Stimulated activated CD4-positive, alpha-beta T cell treated with anti-CD3 and anti-CD28 coated beads, Interleukin-2, amount 100 ng/mL, for 24 hours (primary cell): ENCODE measurements at places on chromosomes 5 and 9.
A peak's percentile ranks its signal among the peaks of the same experiment; 100 is the strongest.

- DNase-seq, result peak; percentile 20
Measured at GRCh38 chr5:66864240-66864884, 268.2 kb downstream of the MAST4 start.

GRCh38 chr5:153573326-153574033 lies 83.0 kb downstream of the GRIA1 start:
- no peak for DNase-seq

DNA sequence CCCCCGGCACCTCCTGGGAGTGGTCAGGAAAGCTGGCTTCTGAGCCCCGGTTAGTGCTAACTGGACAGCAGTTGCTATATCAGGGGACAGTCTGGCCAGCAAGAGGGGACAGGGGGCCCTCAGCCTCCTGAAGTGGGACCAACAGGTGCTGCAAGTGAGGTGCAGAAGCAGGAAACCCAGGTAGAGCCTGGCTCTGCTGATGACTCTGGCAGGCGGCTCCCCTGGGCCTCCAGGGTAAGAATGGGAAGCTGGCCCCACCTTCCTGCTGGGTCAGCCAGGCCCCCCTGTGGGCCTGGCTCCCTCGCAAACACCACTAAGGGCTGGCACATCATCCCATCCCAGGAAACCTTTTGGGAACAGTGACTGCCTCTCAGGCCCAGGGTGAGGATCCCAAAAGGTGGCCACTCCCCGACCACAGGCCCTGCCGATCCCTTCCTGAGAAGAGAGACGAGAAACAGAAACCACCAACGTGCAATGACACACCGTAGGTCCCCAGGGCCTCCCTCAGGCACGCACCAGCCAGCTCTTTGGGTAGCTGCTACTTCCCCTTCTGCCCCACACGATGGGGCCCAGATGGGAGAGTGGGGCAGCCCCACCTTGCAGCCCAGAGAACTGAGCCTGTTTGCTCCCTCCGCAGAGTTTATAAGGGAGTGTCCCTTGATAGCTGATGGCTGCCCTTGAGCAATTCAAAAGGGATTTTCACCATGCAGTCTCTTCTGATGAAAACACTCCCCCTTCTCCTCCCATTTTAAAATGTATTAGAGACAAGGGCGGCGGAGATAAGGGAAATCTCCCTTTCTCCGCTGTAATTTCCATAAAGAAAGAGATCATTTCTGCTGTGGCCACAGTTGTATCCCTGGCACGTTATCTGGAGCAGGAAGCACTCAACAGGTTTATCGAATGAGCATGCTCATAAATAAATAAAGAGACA lies 76.8 kb downstream of the STK10 start:
- peak; percentile 86 for DNase-seq

- DNase-seq, result peak; percentile 12
Measured at GRCh38 chr5:607541-608428, 4.4 kb upstream of the CEP72 start.

DNA sequence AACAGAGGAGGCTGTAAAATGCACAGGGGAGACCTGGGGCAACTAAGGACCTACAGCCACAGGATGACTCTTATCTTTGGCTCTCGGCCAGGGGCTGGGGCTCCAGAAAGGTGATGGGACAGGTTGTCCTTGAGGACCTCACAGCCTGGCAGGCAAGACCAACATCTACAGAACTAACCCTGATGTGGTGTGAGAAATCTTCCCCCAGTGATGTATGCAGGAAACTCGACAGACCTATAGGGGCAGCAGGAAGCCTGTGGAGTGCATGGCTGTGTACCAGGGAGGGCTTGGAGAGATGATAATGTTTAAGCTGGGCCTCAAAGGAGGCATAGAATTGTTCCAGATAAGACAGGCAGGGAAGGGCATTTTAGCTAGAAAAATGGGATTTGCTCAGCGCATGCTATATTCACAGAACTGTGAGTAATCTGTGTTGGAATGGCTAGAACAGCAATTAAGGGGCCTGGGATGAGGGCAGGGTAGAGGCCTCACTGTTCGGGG lies 68.5 kb upstream of the SLC25A51 start:
- DNase-seq, result no peak

DNA sequence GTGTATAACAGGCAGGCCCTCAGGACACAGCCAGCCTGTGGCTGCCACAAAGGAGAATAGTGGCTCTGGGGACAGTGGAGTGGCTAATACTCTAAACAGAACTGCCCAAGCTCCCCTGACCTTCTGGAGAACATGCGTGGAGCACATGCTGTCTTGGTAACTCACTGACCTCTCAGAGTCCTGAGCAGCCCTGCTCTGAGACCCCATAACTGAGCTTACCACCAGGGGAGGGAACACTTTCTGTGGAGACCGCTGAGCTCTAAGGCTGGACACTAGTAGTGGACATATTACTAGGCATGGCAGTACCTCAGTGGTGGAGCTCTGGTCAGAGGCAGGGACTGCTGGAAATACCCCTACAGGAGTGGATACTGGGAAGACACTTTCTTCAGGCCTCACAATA lies 60.2 kb upstream of the SPTLC1 start:
- no peak for DNase-seq

GRCh38 chr9:123689701-123690428 lies 240.1 kb downstream of the DENND1A start:
- DNase-seq, result no peak
